ENCODE measurements at places on chromosomes 12 and 14.

GRCh38 chr12:106717673-106718072, 56.8 kb upstream of the RIC8B start:
- DNase-seq = no peak

DNA sequence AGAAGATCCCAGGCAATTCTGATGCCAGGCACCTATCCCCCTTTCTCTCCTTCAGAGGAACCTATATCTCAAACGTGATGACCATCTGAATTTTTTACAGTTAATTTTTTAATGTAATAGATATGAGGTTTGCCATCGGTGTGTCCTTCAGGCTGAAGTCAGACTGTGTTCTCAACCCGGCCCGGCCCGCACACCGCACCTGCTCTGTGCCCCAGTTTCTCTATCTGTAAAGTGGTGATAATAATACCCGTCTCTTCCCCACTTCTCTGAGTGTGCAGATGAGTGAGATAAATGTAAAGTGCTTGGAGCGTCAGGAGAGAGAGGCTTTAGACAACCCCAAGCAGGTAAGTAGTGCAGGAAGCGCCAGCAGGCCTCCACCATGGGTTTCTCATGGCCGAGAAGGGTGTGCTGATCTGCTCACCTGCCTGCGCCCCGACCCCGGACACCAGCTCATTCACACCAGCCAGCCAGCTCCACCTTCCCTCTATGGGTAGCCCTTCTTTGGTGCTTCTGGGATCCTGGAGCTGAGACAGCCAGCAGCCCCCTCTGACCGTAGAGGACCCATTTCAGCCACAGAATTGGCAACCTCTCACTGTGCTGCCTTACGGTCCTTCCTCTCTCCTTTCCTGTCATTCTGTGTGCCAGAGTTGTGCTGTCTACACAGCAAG, 80.0 kb downstream of the ZFP36L1 start:
- no peak for DNase-seq

- no peak for DNase-seq
Observed at GRCh38 chr12:78891646-78892353, 27.2 kb downstream of the SYT1 start.

- no peak for DNase-seq
Observed at GRCh38 chr14:91252871-91253794, 8.6 kb upstream of the GPR68 start.

DNA sequence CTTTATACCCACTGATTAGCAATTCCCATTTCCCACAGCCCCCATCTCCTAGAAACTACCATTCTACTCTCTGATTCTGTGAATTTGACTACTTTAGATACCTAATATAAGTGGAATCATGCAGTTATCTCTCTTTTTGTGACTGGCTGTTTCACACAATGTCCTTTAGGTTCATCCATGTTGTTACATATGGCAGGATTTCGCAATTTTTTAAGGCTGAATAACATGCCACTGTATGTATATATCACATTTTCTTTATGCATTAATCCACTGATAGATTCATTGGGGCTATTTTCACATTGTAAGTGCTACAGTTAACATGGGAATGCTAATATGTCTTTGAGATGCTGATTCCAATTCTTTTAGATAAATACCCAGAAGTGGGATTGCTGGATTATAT, 11.8 kb upstream of the TBK1 start:
- DNase-seq = no peak

Data from stimulated activated CD8-positive, alpha-beta memory T cell treated with anti-CD3 and anti-CD28 coated beads, Interleukin-15, amount 100 ng/mL, for 1 hour (primary cell).